ENCODE measurements at places on chromosomes 6 and 20.

GRCh38 chr20:48231253-48231930 is 446.1 kb upstream of the SULF2 start:
- no peak for DNase-seq

DNA sequence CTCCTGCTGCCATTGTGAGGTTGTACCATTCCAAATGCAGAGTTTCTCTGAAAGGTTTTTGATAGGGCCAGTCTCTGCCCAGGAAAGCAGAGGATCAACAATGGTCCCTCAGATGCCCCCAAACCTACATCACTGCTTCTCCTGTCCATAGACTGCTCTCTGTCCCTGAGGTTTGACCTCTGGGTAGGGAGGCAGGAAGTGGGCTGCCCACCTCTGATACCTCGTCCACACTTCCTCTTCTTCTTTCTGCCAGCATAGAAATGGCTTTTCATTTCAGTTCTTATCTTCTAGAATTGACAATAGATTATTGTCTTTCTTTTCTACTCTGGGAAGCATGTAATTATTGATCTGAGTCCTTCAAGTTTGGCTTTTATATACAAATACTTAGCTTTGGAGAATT is 170.6 kb downstream of the TRMT11 start:
- no peak for DNase-seq

GRCh38 chr20:17867131-17867925 is 101.3 kb downstream of the SNX5 start:
- DNase-seq = no peak

DNA sequence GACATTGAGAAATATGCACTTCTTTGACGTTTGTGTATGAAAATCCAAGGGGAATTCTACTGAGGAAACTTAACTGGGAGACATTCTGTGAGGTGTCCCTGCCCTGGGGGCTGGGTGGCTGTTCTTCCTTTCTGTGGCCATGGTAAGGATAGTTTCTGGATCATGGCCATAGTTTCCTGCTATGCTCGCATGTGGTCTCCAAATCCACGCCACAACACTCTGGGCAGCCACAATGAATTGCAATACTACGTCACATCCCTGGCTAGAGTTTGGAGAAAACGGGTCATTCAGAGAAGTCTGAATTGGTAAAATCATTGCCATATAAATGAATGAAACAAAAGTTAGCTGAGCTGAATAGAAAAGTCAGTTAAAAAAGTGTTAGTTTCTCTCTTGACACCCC is 230.6 kb downstream of the UTRN start:
- no peak for DNase-seq

DNA sequence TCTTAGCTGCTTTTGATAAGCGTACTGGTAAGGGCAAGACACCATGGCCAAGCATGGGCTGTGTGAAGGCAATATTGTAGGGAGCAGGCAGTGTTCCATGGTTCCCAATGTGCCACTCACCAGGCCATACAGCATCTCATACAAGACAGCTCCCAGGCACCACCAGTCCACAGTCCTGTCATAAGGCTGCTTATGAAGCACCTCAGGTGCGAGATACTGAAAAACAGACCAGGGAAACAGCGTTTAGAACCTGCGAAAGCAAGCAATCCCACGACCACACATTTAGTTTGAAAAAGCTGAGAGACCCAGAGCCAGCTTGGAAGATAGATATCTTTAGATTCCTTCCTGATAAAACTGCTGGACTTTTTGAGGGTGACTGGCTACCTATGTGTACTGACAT is 119.1 kb upstream of the SLC2A12 start:
- no peak for DNase-seq

- DNase-seq = no peak
Measured at GRCh38 chr6:42783876-42784642, 2.2 kb downstream of the BICRAL start.

DNA sequence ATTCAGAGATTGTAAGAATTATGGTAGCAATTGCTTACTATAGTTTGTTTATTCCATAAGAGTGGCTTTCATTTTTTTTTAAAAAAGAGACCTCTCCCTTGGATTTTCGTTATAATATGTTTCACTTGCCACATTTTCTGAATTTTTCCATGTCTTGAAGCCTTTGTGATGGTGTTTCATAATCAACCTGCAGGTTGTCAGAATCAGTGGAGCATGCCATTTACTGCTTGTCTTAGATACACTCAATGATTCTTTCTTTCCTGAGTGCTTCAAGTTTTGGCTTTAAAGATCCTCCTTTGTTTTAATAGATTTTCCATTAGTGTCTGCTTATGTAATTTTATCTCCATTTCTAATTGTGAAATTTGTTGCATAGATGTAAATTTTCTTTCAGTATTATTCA is 31.2 kb downstream of the KCNQ5 start:
- no peak for DNase-seq

DNA sequence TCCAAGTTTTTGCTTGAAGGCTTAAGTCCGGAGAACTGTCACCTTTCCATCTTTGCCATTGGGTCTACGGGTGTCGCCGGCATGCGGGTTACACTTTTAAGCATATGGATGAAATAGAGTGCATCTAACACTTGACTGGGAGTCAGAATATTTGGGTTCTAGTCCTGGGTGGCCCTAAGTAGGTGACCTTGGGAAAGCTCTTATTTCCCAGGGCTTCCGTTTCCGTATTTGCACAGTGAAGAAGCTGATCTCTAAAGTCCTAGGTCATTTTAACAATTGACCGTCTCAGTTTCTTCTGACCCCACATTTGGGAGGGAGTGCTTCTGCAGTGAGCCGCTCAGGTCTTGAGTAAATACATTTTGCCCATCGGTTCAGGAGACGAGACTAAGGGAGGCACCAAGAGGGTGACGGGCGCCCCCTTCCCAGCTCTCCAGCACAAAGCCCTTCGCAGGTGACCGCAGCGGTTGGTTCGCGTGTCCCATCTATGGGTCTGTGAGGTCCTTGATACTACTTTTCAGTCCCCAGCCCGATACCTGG is 651 bp upstream of the BLTP3A start:
- peak; percentile 19 for DNase-seq

GRCh38 chr6:27163834-27164233 is 83.7 kb upstream of the PRSS16 start:
- no peak for DNase-seq

DNA sequence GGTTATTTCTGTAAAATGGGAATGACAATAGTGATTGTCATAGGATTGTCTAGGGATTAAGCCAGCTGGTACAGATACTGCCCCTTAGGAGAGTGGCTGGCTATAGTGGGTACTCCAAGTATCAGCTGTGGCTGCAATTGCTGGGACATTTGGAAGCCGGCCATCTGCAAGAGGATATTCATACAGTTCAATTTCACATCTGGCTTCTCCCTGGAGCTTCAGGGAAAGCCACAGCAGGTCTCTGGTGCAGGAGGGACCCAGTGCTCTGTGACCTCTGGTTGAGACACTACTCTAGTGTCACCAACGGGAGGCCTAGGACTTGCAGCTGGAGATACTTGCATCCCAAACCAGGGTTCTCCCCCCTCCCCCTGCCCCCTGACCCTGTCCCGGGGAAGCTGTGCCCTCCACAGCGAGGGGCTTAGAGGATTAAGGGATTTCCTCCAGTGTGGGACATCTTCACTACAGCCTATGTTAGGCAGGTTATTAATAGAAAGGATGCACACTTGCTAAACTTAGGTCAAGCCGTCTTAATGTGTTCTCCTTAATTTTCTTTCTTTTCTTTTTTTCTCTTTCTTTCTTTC is 2.7 kb downstream of the SLC2A10 start:
- DNase-seq = no peak

DNA sequence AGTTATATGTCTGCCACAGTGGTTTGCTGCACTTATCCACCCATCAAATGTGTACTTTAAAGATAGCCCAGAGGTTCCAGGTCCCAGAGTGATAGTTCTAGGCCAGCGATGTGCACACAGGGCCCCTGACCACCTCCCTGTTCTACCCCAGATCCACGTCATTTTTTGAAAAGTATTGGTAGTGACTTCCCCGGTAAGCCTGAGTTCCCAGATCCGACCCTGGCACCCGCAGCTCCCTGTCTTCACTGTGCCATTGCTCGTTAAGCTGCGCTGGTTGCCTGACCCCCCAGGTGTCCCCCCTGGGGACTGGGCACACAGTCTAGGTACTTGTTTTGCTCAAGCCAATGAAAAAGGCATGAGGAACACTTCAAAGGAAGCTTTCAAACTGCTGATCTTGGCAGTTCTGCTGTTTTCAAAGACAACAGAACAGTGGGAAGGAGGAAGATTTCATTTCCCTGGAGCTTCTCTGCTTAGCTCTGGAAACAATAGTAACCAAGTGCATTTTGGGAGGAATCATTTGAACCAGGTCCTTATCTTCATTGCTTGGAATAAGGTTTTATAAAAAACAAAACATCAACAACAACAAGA is 116.3 kb upstream of the TAB2 start:
- DNase-seq = no peak

GRCh38 chr20:60695226-60696000 is 556.6 kb upstream of the CDH4 start:
- peak; percentile 92 for DNase-seq

- no peak for DNase-seq
Measured at GRCh38 chr6:134516582-134516981, 198.7 kb upstream of the SGK1 start.

DNA sequence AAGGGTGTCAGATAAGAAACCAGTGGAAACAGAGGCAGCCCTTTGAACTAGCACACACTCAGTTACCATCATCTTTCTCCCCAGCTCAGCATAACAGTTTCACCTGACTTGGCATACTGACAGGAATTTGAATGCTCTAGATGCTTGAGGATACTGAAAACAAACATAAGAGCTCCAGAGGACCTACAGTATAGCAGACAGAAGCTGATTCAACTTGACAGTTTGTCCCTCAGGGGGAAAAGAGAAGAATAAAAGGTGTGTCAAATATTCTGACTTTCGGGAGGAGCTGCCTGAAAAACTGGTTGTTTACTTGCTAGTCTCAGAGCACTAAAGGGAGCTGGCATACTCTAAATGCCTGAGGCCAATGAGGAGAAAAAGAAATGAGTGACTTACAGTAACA is 35.1 kb downstream of the EYS start:
- DNase-seq = no peak

DNA sequence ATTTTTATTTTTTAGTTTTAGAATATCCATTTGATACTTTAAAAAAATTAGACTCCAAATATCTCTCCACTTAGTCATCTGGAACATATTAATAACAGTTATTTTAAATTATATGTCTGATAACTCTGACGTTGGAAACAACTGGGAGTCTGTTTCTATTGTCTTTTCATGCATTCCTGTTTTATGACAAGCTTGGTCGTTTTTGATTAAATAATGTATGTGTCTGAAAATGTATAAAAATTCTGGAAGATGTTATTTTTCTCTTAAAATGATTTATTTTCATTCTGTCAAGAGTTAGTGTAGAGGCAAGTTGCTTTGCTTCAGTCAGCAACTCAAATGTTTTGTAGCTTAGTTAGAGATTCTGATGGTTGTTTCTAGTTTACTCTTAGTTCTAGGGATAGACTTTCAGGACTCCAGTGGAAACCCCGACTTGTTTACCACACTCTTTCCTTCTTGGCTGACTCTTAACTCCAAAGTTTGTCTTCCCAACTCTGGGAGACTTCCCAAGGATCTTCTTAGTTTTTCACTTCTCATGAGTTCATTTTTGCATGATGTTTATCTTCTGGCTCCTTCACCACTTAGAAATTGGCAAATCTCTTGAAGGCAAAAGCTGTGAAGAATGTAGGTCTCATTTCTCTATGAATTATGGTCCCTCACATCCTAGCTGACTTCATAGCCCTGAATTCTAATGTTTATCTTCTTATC is 190.9 kb downstream of the LAMA2 start:
- peak; percentile 51 for DNase-seq

- DNase-seq = peak; percentile 95
Measured at GRCh38 chr6:43078691-43079090, 2.6 kb downstream of the PTK7 start.

DNA sequence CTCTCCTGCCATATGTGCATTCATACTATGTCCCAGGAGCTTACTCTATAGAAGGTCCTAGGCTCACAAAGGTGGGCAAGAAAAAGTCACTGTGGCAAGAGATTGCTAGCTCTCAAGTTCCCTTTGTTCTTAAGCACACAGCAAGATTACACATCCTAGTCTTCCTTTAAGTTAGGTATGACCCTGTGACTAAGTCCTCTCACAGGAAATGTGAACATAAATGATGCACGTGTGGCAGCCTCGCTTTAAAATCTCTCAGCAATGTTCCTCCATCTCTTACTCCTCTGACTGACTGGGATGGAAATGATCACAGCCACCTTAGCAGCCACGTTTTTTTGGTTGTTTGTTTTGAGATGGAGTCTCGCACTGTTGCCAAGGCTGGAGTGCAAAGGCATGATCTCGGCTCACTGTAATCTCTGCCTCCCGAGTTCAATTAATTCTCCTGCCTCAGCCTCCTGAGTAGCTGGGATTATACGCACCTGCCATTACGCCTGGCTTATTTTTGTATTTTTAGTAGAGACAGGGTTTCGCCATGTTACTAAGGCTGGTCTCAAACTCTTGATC is 35.7 kb upstream of the HAO1 start:
- no peak for DNase-seq

GRCh38 chr20:43767686-43768474 is 41.1 kb upstream of the GTSF1L start:
- no peak for DNase-seq

- DNase-seq = peak; percentile 91
Measured at GRCh38 chr6:151240036-151240685, 394 bp downstream of the AKAP12 start.

GRCh38 chr6:144647406-144647964 is 362.4 kb downstream of the UTRN start:
- DNase-seq = no peak

DNA sequence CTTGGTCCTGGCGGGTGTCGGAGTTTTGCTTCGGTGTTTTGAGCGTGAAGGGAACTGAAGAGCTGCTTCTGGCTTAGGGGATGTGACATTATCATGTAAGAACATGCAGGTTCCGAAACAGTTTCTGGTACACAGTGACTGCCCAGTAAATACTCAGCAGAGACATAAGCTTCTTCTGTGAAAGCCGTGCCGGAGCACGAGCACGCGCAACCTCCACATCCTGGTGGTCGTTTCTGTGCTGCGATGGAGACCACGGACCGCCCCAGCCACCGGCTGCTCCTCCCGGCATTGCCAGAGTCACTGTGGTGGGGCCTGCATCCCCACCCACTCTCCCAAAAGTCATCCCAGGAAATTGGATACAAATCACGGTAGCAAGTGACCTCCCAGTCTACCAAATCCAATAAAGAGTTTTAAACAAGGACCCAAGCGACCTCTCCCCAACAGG is 18.7 kb downstream of the KIF25 start:
- DNase-seq = no peak

- DNase-seq = peak; percentile 60
Measured at GRCh38 chr6:111113336-111114086, 26.2 kb downstream of the SLC16A10 start.

DNA sequence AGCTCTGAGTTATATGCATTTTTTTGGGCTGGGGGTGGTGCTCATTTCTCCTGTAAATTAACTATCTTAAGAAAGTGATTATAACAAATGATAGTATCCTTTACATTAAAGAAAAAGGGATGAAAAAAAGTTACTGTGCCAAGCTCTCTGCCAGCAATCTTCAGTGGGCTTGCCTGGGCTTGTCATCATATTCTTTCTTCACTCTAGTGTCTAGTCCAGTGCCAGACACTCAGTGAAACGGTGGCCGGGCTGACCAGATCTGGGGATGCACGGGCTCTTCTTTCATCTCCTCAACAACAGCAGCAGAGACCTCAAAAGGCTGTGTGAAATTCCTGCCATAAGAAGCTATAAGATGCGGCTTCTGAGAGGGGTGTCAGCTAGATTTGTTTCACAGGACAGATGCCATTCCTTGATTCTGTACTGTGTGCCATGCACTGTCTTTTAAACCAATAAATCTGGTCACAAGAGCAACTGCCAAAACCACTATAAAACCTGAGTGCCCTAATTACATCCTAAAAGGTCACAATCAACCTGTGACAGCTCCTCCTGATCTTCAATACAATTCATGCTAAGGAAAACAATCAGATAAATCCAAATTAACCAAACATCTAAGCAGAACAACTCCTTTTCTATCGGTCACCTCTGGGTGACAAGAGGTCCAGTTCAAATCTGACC is 12.1 kb downstream of the EXOC2 start:
- no peak for DNase-seq
